ENCODE measurements at places on chromosomes 2 and 18.

GRCh38 chr2:168789776-168790175, 12.7 kb upstream of the NOSTRIN start:
- peak; percentile 8 for DNase-seq

GRCh38 chr2:76197842-76198448, 487.2 kb upstream of the GCFC2 start:
- peak; percentile 85 for DNase-seq

- peak; percentile 67 for DNase-seq
These were observed 6.6 kb upstream of the CYP27C1 start for GRCh38 chr2:127226520-127227263.

DNA sequence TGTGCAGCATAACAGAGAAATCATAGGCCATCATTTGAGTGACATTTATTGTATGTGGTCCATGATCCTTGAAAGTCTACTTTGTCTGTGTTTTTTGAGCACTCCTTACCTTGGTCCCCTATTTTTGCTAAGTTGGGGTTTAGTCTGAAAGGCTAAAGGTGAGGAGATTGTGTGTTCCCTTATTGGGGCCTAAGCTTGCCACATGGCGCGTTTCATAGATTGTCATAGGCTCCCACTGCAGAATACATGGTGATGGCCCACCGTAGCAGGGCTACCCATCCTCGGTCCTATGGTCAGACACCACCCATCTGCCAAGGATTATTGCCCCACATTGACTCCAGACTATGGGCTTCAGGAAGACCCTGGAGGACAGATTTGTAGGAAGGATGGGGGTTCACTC, 117.0 kb upstream of the ZSWIM2 start:
- no peak for DNase-seq

GRCh38 chr2:119809339-119810048, 49.8 kb downstream of the PTPN4 start:
- DNase-seq: no peak

DNA sequence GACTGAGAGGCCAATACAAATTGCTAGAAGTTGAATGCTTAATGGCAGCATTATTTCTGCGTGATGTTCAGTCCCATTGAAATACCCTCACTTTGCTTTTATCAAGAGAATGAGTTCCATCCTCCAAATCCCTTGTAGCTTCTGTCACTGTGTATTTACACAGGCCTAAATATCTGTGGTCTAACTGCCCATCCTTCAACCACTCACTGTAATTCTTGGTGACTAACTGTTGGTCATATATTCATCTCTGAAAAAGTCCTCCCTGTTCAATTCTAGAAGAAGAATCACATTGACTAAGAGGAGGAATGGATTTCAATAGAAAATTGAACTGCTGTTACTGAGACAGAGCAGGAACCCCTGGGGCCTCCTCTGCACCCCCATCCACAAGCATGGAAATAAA, 74.2 kb upstream of the L3MBTL4 start:
- no peak for DNase-seq

DNA sequence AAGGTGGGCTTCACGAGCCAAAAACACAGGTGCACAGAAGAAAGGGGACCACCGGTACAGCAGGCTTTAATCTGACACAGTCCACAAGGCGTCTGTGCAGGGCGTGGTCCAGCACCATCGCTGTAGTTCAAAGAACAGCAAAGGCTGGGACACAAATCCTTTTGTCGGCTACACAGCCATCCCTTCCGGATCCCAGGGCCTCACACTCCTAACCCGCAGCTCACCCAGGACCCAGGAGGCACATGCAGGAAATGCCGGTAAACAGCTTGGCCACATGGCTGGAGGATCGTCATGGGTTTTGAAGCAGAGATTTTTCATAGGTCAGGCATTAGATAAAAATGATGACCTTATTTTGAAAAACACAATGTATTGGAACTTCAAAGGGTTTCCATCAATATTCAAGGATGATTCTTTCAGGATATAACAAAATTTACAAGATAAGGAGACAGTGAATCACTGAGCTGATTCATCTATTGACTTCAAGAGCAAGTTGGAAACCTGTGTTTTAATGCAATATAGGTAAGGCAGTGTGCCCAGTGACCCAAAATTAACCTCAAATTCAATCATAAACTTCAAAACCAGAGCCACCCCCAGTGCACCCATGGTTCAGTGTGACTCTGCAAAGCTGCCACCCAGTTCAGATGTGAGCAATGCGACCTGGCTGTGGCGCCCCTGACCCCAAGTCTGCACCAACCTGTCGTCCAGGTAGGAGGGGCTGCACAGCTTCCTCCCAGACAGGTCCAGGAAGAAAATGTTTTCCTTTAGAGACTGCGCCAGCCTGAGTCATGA, 74.4 kb downstream of the TMEM18 start:
- no peak for DNase-seq

DNA sequence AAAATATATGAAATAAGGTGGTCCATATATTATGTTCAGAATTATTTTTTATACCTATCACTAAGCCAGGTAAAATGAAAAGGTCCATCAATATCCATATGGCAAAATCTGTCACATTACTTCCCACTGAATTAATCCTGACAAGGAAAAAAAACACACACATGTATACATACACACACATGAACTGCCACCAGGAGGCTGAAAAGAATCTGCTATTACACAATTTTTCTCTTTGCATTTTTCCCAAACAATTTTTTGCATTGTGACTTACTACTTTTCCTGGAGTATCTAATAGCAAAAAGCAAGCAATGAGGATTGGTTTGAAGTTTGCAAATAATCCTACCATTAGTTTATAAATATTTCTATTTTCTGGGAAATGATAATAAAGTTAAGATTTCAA, 128.2 kb upstream of the CD226 start:
- no peak for DNase-seq

- no peak for DNase-seq
These were observed 15.6 kb downstream of the WDSUB1 start for GRCh38 chr2:159270744-159271379.

DNA sequence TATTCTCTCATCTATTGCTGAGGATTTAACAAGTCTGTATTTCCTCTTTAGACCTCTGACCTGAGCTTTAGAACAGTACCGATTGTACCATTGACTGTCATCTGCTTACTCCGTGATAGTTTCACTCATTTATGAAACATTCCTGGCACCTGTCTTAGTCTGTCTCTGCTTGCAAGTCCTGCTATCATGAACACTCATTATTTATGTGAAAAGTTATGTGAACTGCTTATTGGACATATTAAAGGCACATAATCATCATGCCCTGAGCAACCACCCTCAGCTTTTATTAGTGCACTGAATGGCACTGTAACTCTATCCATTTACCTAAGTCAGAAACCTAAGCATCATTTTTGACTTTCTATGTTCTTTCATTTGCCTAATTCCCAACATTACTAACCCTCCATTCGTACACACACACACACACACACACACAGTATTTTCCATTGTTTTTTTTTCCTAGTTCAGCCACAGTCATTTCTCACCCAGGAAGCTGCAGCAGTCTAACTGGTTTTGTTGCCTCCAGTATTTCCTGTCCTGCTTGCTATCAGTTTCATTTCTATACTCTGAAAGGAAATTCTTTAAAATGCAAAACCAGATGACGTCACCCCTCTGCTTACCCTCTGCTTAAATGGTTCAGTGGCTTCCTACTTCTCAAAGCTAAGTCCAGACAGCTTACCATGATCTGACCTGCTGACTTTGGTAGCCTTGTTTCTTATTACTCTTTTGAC, 146.1 kb downstream of the HAUS1 start:
- DNase-seq: peak; percentile 93

DNA sequence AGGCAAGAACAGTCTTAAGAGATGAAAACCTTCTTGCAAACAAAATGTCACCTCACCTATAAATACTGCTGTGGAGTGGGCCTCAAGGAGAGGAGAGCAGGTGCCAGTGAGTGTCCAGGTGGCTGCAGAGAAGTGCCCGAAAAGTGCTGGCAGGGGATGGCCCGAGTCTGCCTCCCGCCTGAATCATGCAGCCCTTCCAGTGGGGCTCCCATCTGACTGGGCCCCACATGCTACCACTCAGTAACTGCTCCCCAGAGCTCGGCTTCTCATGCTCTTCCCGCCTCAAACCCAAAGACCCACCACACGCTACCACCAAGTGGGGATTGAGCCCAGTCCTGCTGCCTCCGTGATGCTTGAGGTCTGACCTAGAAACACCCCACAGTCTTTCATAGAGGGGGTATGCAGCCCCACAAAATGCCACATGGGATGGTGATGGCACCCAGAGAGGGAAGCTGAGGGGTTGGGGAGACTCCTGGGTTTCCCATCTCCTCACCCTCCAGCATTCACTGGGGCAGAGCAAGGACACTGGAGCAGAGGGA, 7.4 kb downstream of the HS6ST1 start:
- no peak for DNase-seq

- peak; percentile 66 for DNase-seq
These were observed 99.8 kb downstream of the CACNB4 start for GRCh38 chr2:151999053-151999452.

- no peak for DNase-seq
These were observed 36.7 kb downstream of the HDAC4 start for GRCh38 chr2:239363946-239364637.

- peak; percentile 63 for DNase-seq
These were observed 92.6 kb downstream of the CMPK2 start for GRCh38 chr2:6773007-6773693.

GRCh38 chr2:15860760-15861159, 79.6 kb upstream of the MYCN start:
- no peak for DNase-seq

GRCh38 chr18:12857215-12857905, 26.7 kb downstream of the PTPN2 start:
- peak; percentile 64 for DNase-seq

GRCh38 chr2:84816426-84817026, 64.4 kb downstream of the TRABD2A start:
- peak; percentile 78 for DNase-seq

DNA sequence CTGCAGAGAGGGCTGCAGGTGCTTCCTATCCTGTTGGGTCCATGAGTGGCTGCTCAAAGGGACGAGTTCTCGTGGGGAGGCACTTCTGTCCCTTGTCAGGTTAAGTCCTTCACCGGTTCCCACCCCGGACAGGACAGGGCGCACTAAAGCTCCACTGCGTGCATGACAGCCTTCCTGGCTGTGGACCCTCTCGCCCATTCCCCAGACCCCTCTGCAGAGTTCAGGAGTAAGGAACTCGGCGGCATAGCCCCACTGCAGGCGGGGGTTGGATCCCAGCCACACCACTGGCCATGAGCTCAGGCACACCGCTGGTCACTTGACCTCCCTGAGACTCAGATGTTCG, 147.5 kb upstream of the ID2 start:
- DNase-seq: no peak

DNA sequence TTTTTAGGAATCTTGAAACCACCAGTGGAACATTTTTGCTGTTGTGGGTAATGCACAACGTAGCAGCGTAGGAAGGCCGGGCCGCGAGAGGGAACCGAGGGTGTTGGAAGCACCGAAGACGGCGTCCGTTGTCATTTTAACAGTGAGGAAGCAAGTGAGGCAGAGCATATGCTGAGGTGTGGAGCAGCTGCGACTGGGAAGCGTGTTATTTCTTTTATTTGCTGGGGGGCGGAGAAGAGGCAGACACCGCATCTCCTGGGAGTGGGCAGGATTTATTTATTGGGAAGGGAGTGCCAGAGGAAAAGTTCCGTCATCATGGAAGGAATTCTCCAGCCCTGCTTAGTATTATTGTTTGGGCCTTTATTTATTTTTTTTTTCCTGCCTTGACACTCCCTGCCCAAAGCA, 232.8 kb downstream of the KLHL29 start:
- no peak for DNase-seq

DNA sequence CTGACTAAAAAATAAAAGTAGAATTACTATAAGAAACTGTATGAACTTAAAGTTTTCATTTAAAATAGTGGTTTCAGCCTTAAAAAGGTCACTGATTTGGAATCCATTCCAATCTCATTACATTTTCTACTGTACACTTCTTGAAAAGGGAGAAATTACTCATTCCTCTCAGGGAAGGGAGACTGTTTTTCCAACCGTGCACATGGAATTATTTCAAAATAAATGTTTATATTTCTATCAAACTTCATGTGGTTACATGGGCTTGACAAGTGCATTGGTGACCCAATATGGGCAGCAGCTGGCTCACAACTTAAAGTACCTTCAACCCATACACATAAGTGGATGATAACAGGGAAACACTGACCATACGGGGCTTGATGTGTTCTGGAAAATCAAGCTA, 324.5 kb upstream of the THUMPD2 start:
- no peak for DNase-seq

DNA sequence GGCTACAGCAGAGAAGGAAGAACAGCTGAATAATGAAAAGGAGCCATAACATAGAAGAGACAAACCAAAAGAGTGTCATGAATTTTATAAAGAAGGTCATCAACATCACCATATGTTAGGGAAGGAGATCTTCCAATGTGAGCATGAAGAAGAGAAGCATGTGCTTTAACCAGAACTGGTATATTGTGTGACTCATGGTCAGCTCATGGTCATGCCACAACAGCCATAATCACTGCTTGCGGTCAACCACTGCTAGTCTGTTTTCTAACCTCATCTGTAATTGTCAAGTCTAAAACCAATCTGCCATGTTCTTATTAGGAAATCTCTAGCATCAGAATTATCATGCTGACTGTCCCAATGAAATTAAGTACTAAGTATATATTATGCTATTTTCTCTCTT, 204.1 kb upstream of the VRK2 start:
- DNase-seq: no peak

DNA sequence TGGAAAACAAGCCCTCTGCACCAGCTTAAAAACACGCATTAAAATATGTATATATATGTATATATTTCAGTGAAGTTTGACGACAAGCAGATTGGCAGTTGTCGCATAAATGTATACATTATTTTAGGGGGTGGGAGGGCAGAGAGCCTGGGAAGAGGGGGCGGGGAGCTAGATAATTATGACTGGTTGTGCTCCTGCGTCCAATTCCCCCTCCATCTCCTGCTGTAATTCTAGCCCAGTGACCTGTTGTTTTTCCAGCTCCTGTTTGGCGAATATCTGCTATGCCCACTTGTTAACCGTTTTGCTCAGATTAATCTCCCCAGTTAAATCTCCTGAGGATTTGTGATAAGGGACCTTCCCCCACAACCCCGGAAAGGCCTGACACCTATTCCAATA, 656 bp downstream of the UNC80 start:
- DNase-seq: no peak

DNA sequence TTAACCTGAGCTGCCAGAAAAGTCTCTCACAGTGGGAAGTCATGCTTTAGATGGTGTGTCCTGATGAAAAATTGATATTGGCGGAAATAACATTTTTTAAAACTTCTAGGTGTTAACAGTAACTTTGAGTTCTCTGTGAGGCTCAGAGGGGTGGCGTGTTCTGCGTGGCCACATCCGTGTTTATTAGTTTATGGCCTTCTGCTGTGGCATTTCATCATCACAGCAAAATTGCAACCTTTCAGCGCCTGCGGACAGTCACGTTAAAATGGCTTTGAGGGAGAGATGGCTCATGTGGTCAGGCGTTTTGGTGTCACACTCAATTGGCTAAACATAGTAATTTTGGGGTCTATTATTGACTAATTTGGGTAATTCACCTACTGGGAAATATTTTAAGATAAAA, 42.4 kb downstream of the KLHL29 start:
- no peak for DNase-seq

- no peak for DNase-seq
These were observed 242.6 kb downstream of the TTC32 start for GRCh38 chr2:19659024-19659792.

GRCh38 chr2:216934151-216934550, 74.3 kb upstream of the TNP1 start:
- no peak for DNase-seq

GRCh38 chr2:171107803-171108202, 52.9 kb downstream of the TLK1 start:
- DNase-seq: no peak

GRCh38 chr18:79637921-79638909, 41.4 kb upstream of the CTDP1 start:
- DNase-seq: no peak

GRCh38 chr2:149076863-149077412, 38.4 kb downstream of the LYPD6B start:
- no peak for DNase-seq
